ENCODE measurements at places on chromosomes 12 and 14.

DNA sequence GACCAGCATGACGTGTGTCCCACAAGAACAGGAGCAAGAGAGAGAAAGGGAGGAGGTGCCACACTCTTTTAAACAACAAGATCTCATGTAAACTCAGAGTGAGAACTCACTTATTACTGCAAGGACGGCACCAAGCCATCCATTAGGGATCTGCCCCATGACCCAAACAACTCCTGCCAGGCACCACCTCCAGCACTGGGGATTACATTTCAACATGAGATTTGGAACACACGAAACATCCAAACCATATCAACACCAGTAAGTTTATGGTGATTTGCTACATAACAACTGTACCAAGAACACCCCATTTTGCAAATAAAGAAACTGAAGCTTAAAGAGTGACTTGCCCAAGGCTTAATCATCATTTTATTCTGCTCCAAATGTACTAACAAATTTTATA is 23.7 kb upstream of the OR6J1 start:
- DNase-seq, result no peak

- DNase-seq, result no peak
These were observed 21.5 kb downstream of the CMKLR1 start for GRCh38 chr12:108317308-108318234.

DNA sequence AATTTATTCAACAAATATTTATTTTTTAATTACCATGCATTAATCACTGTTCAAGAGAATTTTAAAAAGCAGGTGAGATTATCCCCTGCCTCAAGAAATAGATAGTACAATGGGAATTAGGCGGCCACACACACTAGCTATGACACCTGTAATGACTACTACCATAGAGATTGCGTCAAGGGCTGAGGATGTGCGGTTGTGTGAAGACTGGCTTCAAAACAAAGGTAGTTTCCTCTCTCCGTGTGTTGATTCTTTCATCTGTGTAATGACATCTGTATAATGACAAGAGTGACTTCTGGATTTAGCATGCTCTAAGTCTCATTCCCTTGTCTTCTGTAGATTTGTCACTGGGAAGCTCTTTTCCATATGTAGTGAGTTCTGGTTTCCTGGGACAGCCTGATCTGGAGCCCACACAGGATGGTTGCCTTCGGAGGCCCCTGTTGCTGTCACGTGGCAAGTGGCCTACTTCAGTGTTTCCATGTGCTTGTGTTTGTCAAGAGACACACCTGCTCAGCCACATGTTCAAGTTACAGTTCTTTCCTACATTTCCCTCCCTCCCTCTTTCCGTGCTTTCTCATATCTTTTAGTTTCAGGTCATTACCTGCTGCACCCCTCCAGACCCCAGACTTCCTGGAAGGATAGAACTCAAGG is 64.3 kb downstream of the GALNT8 start:
- no peak for DNase-seq

- DNase-seq, result no peak
These were observed 59.8 kb upstream of the TBPL2 start for GRCh38 chr14:55500219-55500701.

- DNase-seq, result peak; percentile 50
These were observed 2.7 kb downstream of the SLC2A3 start for GRCh38 chr12:7933255-7933726.

- DNase-seq, result peak; percentile 88
These were observed 37.3 kb downstream of the AKAP6 start for GRCh38 chr14:32366256-32366879.

DNA sequence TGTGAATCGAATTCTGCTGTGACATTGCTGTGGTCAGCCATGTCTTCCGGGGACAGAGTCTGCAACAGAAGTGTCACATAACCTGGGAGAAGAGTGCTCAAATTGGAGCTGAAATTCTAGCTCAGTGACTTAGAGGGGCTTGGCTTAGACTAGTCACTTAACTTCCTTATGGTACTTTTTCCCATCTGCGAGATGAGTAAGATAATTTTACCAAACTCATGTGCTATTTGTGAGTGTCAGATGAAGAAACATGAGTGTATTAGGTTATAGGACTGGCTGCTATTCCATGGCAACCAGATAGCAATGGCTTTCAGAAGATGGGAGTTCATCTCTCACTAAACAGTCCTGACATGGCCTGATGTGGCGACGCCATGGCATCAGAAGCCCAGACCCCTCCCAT is 104.1 kb downstream of the CHST11 start:
- DNase-seq, result no peak

GRCh38 chr12:80622271-80622670 is 85.2 kb upstream of the MYF6 start:
- DNase-seq, result no peak

- no peak for DNase-seq
These were observed 15.9 kb downstream of the ZNF641 start for GRCh38 chr12:48334808-48335207.

- DNase-seq, result peak; percentile 22
These were observed 25.8 kb upstream of the STRAP start for GRCh38 chr12:15856097-15856982.

DNA sequence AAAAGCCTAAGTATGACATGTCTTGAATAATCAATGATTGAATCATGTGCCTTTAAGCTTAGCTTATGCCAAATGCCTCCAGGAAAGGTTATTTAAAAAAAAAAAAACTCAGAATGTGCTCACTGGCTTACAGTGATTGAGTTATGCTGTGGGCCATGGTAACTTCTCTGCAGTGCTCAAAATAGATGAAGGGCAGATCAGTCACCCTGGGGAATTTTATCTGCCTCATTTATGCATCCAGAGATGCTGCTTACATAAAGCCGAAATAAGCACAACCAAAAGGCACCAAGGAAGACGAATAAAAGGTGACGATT is 118.7 kb upstream of the MDM1 start:
- no peak for DNase-seq

GRCh38 chr12:98738002-98738401 is 92.9 kb downstream of the APAF1 start:
- DNase-seq, result no peak

GRCh38 chr14:68922201-68922621 is 56.9 kb downstream of the ACTN1 start:
- DNase-seq, result no peak

- DNase-seq, result no peak
These were observed 37.3 kb upstream of the DIP2B start for GRCh38 chr12:50467439-50467838.

DNA sequence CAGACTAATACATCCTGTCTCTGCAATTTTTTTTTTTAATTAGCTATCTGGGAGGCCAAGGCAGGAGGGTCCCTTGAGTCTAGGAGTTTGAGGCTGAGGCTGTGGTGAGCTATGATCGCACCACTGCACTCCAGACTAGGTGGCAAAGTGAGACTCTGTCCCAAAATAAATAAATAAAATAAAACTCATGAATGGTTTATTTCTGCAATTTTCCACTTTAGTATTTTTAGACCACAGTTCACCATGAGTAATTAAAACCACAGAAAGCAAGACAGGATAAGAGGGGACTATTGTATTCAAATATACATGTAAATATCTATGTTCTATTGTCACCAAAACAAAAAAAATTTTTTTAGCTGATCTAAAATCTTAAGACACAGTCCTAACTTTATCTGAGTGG is 17.8 kb downstream of the TAOK3 start:
- DNase-seq, result no peak

- DNase-seq, result no peak
These were observed 5.0 kb downstream of the PTPN6 start for GRCh38 chr12:6956021-6956727.

- no peak for DNase-seq
These were observed 26.6 kb upstream of the GALNT9 start for GRCh38 chr12:132355742-132356681.

DNA sequence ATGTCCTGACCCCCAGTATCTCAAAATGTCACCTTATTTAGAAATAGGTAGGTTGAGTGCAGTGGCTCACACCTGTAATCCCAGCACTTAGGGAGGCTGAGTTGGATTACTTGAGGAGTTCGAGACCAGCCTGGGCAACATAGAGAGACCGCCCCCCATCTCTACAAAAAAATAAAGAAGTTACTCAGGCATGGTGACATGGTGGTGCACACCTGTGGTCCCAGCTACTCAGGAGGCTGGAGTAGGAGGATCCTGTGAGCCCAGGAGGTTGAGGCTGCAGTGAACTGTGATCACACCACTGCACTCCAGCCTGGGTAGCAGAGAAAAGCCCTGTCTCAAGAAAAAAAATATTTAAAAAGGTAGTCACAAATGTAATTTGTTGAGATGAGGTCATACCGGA is 27.9 kb upstream of the RBM19 start:
- no peak for DNase-seq

DNA sequence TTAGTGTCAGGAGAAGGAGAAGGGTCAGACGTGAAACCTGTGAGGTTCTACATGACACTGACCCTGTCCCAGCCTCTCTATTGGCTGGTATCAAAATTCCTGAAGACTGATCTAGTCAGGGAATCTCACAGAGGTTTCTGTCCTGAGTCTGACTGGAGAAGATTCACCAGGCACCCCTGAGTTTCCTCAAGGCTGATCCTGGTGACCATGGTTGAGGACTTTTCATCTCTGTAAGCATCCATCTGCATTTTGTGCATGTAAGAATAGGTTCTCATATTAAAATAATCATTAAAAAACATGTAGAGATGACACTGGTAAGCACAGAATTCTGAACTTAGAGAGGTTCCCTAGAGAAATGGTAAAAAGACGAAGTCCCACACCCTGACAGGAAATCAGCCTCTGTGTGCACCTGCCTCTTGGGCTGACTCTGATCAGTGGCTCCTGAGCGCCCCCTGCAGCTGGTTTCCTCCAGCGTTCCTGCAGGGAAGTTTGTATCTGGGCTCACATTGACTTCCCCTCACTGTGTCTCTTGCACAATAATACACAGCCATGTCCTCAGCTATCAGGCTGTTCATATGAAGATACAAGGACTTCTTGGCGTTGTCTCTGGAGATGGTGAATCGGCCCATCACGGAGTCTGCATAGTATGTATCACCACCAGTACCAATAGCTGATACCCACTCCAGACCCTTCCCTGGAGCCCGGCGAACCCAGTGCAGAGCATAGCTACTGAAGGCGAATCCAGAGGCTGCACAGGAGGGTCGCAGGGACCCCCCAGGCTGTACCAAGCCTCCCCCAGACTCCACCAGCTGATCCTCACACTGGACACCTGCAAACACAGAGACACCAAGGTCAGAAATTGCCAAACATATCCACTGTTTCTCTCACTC is 991.9 kb downstream of the TMEM121 start:
- no peak for DNase-seq

DNA sequence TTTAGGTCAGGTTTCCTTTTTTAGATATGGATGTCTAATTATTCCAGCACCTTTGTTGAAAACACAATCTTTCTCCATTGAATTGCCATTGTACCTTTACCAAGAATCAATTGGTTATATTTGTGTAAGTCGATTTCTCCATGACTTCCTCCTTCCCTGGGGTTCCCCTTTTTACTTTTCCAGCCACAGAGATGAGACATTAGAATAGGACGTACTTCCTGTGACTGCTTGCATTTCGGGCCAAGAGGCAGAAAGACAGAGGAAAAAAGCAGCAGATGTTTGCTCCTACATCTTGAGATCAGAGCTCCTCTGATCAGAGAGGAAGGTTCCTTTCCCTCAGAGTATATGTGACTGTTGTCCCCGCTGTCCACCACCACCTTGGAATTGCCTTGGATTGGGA is 453.7 kb upstream of the RGS6 start:
- DNase-seq, result no peak

DNA sequence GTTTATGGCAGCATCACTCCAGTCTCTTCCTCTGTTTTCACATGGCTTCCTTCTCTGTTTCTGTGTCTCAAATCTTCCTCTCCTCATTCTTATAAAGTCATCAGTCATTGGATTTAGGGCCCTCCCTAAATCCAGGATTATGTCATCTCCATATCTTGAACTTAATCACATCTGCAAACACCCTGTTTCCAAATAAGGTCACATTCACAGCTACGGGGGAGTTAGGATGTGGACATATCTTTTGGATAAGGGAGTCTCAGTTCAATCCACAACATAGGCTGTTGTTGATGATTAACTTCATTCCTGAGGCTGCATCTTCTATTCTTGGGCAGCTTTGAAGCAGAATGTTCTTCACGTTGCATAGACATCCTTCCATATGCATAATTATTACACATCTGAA is 40.3 kb upstream of the NTF3 start:
- DNase-seq, result no peak

DNA sequence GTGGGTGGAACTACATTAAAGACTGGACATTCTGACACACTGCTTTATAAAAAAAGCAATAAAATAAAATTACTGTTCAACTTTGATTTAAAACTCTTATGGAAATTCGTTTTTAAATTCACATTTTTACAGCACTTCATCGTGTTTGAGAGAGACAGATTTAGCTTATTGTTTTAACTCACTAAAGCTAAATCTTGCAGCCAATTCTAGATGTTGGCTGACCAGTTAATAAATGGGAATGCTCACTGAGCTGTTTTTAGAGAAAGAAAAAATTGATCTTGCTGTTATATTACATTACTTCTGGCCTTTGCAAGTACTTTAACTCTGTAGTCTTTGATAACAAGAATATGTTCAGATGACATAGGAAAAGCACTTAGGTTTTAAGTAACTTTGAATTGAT is 157.1 kb downstream of the PLCZ1 start:
- DNase-seq, result no peak

DNA sequence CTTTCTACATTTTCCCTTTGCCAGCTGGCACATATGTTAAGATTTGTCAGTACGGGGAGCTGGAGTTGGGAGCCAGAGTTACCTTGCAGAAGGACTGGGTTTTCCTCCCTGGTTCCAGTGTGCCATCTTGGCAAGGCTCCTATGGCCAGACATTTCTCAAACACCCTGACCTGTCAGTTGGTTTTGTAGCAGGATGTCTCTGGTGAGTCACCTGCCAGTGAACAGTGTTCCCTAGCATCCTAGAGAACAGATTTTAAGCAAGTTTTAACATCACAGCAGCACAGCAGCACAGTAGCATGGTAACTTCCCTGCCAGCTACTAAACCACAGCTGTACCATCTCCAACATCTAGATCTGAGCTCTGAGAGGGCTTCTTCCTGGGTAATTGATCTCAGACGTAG is 26.2 kb upstream of the KTN1 start:
- DNase-seq, result no peak

DNA sequence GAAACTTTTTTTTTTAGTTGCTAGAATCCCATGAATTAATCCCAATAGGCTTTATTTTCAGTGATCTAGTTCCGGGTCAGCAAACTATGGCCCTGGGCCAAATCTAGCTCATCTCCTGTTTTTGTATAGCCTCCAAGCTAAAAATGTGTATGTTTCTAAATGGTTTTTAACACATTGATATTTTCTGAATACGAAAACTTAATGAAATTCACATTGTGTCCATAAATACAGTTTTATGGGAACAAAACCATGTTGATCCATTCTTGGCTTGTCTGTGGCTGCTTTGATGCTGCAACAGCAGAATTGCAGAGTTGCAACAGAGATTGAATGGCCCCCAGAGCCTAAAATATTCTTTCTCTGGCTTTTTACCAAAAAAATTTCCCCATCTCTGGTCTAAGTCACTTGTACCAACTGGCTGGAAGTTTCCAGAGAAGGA is 47.5 kb downstream of the ZNF664 start:
- no peak for DNase-seq

DNA sequence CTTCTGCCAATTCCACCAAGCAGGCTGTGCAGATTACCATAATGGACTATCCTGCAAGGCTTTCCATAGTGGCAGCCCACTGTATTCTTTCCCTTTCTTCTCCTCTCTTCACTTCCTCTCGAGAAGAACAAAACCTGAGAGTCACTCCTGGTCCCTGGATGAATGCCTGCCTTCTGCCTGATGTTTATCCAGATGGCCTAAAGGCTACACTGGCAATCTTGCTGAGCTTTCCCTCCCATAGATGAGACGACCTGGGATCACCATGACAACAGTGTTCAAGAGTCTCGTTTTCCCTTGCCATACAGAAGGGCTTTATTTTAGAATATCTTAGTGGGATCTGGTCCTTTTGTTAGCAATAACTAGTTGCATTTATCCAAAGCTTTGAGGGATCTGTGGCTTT is 142.3 kb downstream of the RTN1 start:
- DNase-seq, result peak; percentile 14
